ENCODE measurements at places on chromosomes 3 and 15. TPM values are rescaled to one million over a fixed set of nuclear protein-coding genes. Genes with fewer than 3 reads are reported as not detected.

The VIPR1 gene
- 1.1 TPM for polyA plus RNA-seq

The CCDC9B gene
- 14.7 TPM for polyA plus RNA-seq

The C15orf40 gene
- polyA plus RNA-seq: 28.6 TPM

The FGD5 gene
- polyA plus RNA-seq: 21.0 TPM

The FES gene
- polyA plus RNA-seq: 14.5 TPM

The ERICH6 gene
- polyA plus RNA-seq: 1.1 TPM

The UROC1 gene
- polyA plus RNA-seq: 0.17 TPM

The SCAANT1 gene
- polyA plus RNA-seq: 1.8 TPM

The CD47 gene
- 61.4 TPM for polyA plus RNA-seq

The PGBD4 gene
- 2.1 TPM for polyA plus RNA-seq

The NMNAT3 gene
- 9.2 TPM for polyA plus RNA-seq

The UMPS gene
- polyA plus RNA-seq: 51.0 TPM

The UBAP1L gene
- 2.0 TPM for polyA plus RNA-seq

The NFKBIZ gene
- polyA plus RNA-seq: 3.6 TPM

The CHRNA7 gene
- polyA plus RNA-seq: 9.7 TPM

The MOBP gene
- not detected for polyA plus RNA-seq

The STOML1 gene
- 13.6 TPM for polyA plus RNA-seq

The ALDH1A3 gene
- polyA plus RNA-seq: 6.6 TPM

The GOLGA8R gene
- polyA plus RNA-seq: 5.0 TPM

The XIRP1 gene
- 0.04 TPM for polyA plus RNA-seq

The GOLGA8G gene
- polyA plus RNA-seq: 0.22 TPM

The COL6A5 gene
- polyA plus RNA-seq: 0.13 TPM

The KCNMB2 gene
- 22.5 TPM for polyA plus RNA-seq

The CPLX3 gene
- polyA plus RNA-seq: not detected

The PARP15 gene
- 0.27 TPM for polyA plus RNA-seq

The B4GALT4 gene
- polyA plus RNA-seq: 33.2 TPM

The SUSD5 gene
- 4.8 TPM for polyA plus RNA-seq

The SEMA5B gene
- polyA plus RNA-seq: 28.9 TPM

The DCLK3 gene
- 1.3 TPM for polyA plus RNA-seq

The ZNF502 gene
- polyA plus RNA-seq: 12.0 TPM

The SNTN gene
- polyA plus RNA-seq: not detected

The SLC9C1 gene
- polyA plus RNA-seq: 0.60 TPM

The FSIP1 gene
- polyA plus RNA-seq: 2.1 TPM

The CCR9 gene
- polyA plus RNA-seq: 0.09 TPM

The ASB14 gene
- polyA plus RNA-seq: 1.7 TPM

The MEF2A gene
- polyA plus RNA-seq: 49.8 TPM

The IGDCC3 gene
- 8.1 TPM for polyA plus RNA-seq

The SOX14 gene
- not detected for polyA plus RNA-seq

The SLC51B gene
- polyA plus RNA-seq: 10.7 TPM

The CCR1 gene
- polyA plus RNA-seq: 2.1 TPM

The GAP43 gene
- 0.26 TPM for polyA plus RNA-seq

The CTSH gene
- 190 TPM for polyA plus RNA-seq

The HCLS1 gene
- polyA plus RNA-seq: 6.5 TPM

The ECE2 gene
- 0.14 TPM for polyA plus RNA-seq

The CCDC39 gene
- polyA plus RNA-seq: 9.2 TPM

The GABRA5 gene
- polyA plus RNA-seq: 0.28 TPM

The THAP10 gene
- 8.5 TPM for polyA plus RNA-seq

The CASR gene
- polyA plus RNA-seq: 25.1 TPM

The PRTG gene
- polyA plus RNA-seq: 14.8 TPM

The PLSCR2 gene
- polyA plus RNA-seq: 1.1 TPM

The STRIT1 gene
- polyA plus RNA-seq: 2.1 TPM

The CHRNA5 gene
- polyA plus RNA-seq: 5.9 TPM

The CCDC12 gene
- polyA plus RNA-seq: 58.6 TPM

The CHRNB4 gene
- 3.9 TPM for polyA plus RNA-seq

The KLHL18 gene
- polyA plus RNA-seq: 15.9 TPM

The FYCO1 gene
- 18.6 TPM for polyA plus RNA-seq
